ENCODE measurements at places on chromosomes 12 and 14.
A peak's percentile ranks its signal among the peaks of the same experiment; 100 is the strongest.

GRCh38 chr14:78848234-78848820, 678.2 kb downstream of the NRXN3 start:
- DNase-seq, result peak; percentile 41

DNA sequence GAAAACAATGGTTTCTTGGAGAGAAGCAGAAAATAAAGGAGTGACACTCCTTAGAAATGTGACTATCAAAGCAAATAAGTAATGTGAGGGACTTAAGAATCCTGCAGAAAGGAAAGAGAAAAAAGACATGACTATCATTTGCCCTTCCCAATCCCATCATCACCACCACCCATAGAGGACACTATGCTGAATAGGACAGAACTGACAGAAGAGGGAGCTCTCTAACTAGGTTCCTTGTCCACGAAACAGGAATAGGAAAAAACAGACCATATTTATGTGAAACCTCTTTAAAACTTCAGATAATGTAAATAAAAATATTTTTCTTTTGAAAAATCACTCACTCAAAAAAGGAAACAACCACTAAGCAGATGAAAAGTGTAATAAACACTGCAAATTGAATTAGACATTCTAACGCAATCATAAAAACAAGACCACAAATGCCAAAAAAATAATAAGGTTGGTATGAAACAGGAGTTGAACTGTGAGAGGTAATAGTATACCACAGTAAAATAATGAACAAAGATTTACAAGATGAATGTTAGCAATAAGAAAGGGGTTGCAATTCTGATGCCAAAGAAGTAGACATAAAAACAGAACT, 24.1 kb downstream of the KLRD1 start:
- DNase-seq, result peak; percentile 76

DNA sequence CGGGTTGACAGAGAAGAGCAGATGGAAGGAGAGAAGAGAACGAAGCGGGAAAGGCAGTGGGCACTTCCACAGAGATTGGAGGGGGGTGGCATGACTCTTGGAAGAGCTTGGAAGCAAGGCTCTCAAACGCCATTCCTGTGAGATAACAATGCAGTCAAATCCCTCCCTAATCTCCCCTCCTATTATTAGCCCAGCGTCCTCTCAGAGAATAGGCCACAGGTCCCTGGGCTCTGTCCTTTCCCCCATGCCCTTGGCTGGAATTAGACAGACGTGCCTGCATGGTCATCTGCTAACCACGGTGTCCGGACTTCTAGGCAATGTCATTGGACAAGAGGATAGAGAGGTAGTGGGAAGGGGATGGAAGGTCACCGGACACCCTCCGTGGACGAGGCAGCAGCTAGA, 8.0 kb upstream of the MYH7 start:
- DNase-seq, result no peak

- peak; percentile 21 for DNase-seq
These were observed 42.2 kb upstream of the ATP23 start for GRCh38 chr12:57899010-57899662.

DNA sequence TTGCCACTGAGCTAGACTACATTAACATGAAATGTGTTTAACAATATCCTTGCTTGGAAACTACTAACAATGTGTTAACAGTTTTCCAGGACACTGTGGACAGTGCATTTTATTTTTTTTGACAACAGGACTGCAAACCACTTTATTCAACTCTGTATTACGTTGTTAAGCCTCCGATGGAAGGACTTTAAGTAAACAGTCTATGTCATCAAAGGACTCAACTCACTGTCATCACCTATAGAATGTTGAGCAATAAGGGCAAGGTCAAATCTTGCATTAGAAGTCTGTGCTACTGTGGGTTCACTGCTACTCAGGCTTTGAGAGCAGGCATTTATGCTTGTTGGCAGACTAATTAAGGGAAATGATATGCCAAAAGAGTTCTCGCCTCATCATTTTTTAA, 483.7 kb downstream of the FLRT2 start:
- no peak for DNase-seq

DNA sequence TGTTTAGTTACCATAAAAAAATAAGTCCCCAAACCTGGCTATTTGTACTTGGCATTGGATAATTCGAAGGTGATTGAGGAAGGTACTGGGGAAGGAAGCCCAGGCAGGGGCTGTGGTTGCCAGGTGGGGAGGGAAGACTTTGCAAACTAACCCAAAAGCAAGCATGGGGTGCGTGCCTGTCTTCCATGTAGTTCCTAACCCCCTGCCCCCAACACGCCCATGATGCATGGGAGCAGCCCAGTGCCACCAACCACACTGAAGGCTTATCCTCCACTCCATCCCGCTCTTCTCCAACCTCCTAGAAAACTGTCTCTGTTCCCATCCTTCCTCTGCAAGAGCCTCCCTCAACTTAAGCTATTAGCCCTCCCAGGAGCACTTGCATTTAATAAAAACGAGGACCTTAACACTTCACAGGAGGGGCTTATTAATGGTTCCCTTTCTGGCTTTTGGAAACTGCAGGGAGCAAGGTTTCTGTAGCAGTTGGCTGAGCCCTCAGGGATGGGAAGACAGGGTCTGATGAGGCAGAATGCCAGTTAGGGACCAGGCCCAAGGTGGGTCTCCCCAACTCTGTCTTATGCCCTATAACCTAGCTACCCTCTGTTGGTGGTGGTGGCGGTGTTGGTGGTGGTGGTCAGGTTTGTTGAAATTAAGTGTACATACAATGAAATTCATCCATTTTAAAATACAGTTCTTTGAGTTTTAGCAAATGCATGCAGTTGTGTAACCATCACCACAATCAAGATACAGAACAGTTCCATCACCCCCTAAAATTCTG, 96.0 kb downstream of the ZFP36L1 start:
- no peak for DNase-seq

- no peak for DNase-seq
These were observed 10.9 kb downstream of the RGS6 start for GRCh38 chr14:71942904-71943694.

DNA sequence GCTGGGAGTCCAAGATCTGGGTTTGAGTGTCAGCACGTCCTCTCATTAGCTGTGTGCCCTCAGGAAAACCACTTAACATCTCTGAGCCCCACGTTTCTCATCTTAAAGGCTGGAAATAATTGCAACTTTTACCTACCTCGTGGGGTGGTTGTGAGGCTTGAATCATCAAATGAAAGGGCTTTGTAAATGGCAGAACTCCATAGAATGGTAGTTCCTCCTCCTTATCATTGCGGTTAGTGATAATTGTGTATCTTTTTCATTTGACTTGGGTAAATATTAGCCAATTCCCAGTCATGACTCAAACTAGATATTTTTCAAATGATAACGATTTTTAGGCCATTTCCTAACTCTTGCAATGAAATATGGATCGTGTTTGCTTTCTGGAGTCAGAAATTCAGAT, 205.5 kb downstream of the CHST11 start:
- DNase-seq, result no peak

GRCh38 chr12:13592063-13592942, 389.1 kb downstream of the GRIN2B start:
- DNase-seq, result no peak

GRCh38 chr12:91637789-91638624, 455.4 kb upstream of the DCN start:
- DNase-seq, result no peak

GRCh38 chr12:112188130-112188830, 62.9 kb downstream of the TRAFD1 start:
- DNase-seq, result no peak

DNA sequence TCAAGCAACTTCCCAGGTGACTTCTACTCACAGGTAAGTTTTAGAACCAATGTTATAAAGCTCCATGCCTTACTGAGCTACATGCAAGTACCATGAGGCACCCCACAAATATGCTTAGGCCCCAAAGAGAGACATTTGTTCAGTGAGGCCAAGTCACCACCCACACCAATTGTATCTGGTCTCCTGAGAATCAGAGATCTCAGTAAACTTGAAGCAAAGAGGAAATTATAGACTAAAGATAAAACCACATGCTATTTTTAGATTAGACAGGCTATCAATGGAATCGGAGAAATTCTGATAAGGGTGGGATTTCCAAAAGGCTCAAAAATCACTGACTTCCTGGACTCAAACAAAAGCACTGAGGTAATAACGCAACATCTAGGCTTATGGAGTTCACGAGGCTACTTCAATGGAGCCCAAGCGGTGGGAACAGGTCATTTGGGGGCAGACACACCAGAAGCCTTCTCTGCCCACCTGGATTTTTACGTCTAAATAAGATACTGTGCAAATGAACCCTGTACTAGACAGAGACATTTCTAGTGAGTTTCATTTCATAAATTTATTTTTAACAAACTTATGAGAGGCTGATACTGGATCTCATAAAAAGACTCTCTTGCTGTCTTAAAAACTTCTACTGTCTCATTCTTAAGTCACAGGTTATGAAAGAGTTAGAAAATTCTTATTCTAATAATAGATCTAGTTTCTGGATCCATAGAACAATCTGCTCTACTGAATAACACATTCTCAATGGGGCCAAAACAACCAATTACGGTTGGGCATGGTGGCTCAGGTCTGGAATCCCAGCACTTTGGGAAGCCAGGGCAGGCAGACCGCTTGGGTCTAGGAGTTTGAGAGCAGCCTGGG, 7.7 kb downstream of the SLC15A4 start:
- no peak for DNase-seq

DNA sequence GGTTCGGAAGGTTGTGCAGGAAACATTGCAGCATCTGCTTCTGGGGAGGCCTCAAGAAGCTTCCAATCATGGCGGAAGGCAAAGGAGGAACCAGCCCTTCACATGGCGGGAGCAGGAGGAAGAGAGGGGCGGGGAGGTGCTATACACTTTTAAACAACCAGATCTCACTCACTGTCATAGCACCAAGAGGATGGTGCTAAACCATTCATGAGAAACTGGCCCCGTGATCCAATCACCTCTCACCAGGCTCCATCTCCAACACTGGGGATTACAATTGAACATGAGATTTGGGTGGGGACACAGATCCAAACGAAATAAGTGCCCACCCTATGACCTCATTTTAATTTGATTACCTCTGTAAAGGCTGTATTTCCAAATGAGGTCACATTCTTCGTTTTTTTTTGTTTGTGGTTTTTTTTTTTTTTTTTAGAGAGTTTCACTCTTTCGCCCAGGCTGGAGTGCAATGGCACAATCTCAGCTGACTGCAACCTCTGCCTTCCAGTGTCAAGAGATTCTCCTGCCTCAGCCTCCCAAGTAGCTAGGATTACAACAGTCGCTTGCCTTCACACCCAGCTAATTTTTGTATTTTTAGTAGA, 11.4 kb upstream of the ORAI1 start:
- DNase-seq, result no peak

DNA sequence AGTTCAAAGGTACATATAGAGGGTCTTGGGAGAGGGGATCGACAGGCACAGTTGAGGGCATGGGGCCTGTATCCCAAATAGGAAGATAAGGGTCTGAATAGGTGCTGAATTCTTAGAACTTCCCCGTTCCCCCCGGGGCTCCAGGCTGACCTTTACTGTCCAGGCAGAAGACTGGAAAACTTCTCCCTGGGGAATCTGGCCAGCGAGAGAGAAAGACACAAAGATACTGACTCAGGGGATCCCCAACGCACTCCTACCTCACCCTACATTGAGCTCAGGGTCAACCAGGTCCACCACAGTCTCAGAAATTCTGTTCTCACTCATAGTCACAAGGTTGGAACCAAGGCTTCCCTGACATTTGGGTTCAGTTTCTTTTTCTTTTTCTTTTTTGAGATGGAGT, 46.2 kb downstream of the ACACB start:
- DNase-seq, result no peak

- DNase-seq, result no peak
These were observed 24.3 kb upstream of the HSPB8 start for GRCh38 chr12:119154435-119154818.

DNA sequence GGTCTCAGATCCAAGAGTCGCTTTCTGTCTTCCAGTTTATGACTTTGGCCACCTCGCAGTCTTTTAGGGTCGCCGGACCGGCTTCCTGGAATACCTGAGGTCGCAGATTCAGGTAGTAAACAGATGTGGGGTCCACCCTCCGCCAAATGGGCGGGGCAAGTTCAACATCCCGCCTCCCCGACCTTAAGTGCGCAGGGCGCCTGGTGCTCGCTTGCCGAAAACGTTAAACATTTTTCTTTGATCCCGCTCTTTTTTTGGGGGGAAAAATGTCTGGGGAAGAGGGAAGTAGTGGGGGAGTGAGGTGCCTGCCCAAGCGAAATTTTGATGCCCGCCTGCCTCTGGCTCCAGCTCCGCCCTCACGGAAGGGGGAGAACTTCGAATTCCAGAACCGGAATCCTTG, 73.9 kb upstream of the TBX5 start:
- DNase-seq, result no peak

GRCh38 chr14:72788255-72788654, 105.6 kb downstream of the DPF3 start:
- no peak for DNase-seq

- no peak for DNase-seq
These were observed 4.9 kb downstream of the PCBP2 start for GRCh38 chr12:53456654-53457366.

GRCh38 chr14:44529026-44529425, 21.9 kb upstream of the FSCB start:
- DNase-seq, result peak; percentile 57

DNA sequence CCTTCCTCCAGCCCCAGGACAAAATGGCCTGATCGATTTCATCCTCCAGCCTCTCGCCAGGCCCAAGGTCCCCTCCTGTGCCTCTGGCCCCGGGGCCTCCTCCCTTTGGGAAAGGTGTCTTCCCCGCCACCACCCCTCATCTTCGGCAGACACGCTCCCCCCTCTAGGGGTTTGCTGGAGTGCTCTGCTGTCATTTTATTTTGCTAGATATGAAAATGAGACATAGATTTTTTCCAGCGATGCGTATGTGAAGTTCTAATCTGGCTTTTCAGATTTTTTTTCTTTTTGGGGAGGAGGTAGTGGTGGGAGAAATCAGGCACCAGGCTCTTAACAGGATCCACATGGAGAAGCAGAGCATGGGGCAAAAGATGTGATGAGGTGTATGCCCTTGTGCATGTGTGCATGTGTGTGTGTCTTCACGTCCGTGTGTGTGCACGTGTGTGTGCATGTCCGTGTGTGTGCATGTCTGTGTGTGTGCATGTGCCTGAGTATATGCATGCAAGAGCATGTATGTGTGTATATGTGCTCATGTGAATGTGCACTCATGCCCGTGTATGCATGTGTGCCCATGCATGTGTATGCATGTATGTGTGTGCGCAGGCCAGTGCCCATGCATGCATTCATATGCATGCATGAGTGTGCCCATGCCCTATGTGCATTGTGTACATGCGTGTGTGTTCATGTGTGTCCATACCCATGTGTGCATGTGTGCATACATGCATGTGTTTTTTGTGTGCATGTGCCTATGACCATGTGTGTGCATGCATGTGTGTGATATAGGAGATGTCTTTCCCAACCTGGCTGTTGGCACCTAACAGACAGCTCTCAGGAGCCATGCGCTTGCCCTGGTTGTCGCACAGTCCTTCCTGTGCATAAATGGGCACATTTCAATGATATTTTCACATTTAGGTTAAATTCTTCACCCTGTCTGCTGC, 203.0 kb downstream of the RBM19 start:
- no peak for DNase-seq

Data from globus pallidus (tissue), 1 donor.